Mammary epithelial cell (primary cell): ENCODE measurements at places on chromosomes 7 and 10. TPM values are rescaled to one million over a fixed set of nuclear protein-coding genes. Genes with fewer than 3 reads are reported as not detected.

The STEAP2 gene
- 9.2 TPM for total RNA-seq

The HTR7 gene
- total RNA-seq, result 24.1 and 24.9 TPM in 2 replicates

The CCDC172 gene
- not detected for total RNA-seq

The MCU gene
- 32.7 and 36.9 TPM in 2 replicates for total RNA-seq

The SPOCK2 gene
- 20.2 TPM for total RNA-seq

The PAPSS2 gene
- total RNA-seq, result 3.8 TPM

The AS3MT gene
- 4.2 TPM for total RNA-seq

The TUBAL3 gene
- total RNA-seq, result 0.17 TPM

The ZCCHC24 gene
- 7.3 TPM for total RNA-seq

The PAX4 gene
- total RNA-seq, result not detected

The FERD3L gene
- not detected for total RNA-seq

The HELLS gene
- 21.1 and 70.3 TPM in 2 replicates for total RNA-seq

The MYL7 gene
- total RNA-seq, result 31.0 TPM

The MCM7 gene
- total RNA-seq, result 16.0 TPM

The ASZ1 gene
- not detected in 2 replicates for total RNA-seq

The RAPGEF5 gene
- 7.1 and 8.5 TPM in 2 replicates for total RNA-seq

The CYP2C19 gene
- total RNA-seq, result not detected

The CDNF gene
- 1.5 and 2.3 TPM in 2 replicates for total RNA-seq

The AKR1C2 gene
- 19.7 TPM for total RNA-seq

The ANXA8 gene
- 336 TPM for total RNA-seq

The ASB10 gene
- total RNA-seq, result not detected

The HIPK2 gene
- 58.3 and 61.1 TPM in 2 replicates for total RNA-seq

The NANOS1 gene
- 9.8 TPM for total RNA-seq

The CYP26C1 gene
- total RNA-seq, result not detected in 2 replicates

The CDK1 gene
- 22.0 and 49.3 TPM in 2 replicates for total RNA-seq

The IDI2 gene
- not detected for total RNA-seq

The ATRNL1 gene
- 0.50 TPM for total RNA-seq
